Stimulated activated CD4-positive, alpha-beta T cell treated with anti-CD3 and anti-CD28 coated beads, Interleukin-15, amount 100 ng/mL, for 24 hours (primary cell): ENCODE measurements at places on chromosomes 6 and 20.
A peak's percentile ranks its signal among the peaks of the same experiment; 100 is the strongest.

- DNase-seq = no peak
Measured at GRCh38 chr6:129646642-129647041, 63.3 kb downstream of the ARHGAP18 start.

GRCh38 chr6:96196633-96197032 is 180.9 kb downstream of the FUT9 start:
- DNase-seq = no peak

DNA sequence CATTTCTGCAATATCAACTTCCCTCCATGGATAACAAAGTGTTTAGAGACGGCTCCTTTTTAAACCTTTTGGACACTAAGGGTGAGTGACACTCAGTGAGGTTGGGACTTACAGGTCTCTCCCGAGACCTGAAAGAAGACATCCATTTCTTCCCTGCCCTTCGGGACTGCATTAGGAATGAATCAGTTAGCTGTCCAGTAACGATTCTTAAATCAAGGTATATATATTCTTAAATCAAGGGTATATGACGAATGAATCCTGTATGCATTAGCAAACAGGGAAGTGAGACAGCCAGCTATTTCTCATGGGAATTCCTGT is 52.9 kb downstream of the EDN1 start:
- DNase-seq = no peak

DNA sequence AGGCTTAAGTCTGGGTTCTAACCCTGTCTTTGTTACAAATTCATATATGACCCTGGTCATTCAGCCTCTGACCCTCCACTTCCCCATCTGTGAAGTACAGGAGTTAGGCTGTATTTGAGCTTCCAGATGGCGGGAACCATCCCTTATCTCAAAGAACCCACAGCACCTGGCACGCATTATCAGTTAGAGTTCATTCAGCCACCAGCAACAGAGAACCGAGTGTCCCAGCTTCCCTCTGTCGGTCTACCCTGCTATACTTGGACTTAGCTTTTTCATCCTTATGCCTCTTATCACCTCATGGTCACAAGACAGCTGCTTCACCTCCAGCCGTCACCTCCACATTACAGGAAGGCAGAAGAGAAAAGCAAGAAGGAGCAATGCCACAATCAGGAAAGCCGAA is 147.8 kb downstream of the EYA2 start:
- DNase-seq = no peak

- DNase-seq = no peak
Measured at GRCh38 chr20:8433291-8433690, 301.2 kb downstream of the PLCB1 start.

- DNase-seq = no peak
Measured at GRCh38 chr20:53927990-53928389, 142.4 kb downstream of the BCAS1 start.

DNA sequence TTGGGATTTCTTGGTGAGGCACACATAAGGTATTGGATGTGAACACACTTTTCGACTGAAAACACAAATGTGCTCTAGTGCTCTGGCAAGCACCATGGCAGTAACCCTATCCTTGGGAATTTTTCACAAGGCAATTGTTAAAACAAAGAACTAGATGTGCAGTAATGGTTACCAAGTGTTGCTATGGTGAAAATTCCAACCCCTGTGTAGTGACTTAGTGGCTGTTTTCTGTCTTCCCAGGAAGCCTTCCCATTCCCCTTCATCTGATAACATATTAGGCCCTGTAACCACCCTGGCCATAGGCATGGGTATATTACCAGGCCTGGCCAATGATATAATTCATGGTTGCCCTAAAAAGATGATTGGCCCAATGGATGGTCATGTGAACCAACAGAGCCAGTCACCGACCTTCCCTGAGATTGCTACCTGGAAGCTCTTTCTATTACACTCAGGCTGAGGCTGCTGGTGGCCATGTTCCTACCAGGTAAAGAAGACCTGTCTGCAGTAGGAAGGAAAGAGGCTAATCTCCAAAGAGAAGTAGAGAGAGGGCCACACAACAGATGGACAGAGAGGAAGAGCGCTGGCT is 4.1 kb downstream of the C20orf202 start:
- DNase-seq = no peak

DNA sequence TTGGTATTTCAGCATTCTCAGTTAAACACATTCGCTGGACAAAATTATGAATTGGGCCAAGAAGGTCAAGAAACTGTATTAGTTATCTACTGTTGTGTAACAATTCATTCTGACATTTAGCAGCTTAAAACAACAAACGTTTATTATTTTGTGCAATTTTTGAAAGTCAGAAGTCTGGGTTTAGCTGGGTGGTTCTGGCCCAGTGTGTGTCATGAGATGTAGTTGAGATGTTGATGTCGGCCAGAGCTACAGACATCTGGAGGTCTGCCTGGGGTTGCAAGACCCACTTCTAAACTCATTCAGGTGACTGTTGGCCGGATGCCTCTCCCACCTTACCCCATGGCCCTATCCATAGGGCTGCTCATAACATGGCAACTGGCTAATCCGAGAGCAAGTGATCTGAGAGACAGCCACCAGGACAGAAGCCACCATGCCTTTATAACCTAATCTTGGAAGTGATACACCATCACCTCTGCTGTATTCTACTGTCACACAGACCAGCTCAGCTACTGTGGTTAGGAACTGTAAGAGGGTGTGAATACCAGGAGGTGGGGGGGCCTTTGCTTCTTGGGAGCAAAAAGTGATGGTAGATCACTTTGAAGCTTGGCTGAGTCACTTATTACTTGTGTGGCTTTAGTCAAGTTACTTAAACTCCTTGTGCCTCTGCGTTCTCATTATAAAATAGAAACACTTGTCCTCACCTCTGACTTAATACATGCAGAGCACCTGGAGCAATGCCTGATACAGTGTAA is 217.0 kb upstream of the MYLIP start:
- peak; percentile 75 for DNase-seq

DNA sequence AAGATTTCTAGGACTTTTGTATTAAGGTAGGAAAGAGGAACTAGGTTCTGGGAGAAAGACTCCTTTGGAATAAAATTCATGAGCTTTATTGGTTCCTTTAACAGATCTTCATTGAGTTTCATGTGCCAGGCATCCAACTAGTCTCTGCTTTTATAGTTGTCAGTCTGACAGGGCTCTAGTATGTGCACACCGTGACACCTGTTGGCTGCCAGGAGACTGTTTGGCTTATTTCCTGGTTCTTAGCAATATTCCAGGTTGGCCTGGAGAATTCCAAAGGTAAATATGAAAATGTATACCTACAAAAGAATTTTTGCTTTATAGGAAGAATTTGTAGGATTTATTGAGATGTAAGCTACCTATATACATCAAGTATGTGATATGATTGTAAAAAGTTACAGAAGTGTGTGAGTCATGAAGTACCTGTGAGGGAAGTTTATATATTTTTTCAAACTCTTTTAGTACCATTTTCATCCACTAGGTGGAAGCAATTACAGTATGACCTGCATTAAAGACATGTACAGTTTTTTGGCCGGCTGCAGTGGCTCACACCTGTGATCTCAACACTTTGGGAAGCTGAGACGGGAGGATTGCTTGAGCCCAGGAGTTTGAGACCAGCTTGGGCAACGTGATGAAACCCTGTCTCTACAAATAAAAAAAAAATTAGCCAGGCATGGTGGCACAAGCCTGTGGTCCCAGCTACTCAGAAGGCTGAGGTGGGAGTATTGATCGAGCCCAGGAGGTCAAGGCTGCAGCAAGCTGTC is 35.2 kb downstream of the NDUFAF5 start:
- peak; percentile 19 for DNase-seq

DNA sequence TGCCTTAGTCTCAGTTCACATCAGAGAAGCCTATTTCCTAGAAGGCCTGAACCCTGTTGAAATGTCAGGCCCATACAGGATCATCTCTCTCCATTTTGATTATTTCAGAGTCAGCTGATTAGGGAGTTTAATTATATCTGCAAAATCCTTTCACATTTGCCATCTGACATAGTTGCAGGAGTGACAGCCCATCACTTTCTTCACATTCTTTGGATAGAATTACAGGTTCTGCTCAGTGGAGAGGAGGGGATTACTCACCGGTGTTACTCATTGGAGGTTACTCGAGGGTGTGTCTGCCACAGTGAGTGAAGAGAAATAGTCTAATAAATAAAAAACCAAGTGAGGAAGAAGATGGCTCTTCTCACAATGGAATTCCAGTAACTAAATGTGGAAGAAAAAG is 216.8 kb downstream of the TMEM242 start:
- peak; percentile 34 for DNase-seq

- DNase-seq = no peak
Measured at GRCh38 chr20:50251992-50252511, 61.4 kb downstream of the CEBPB start.
